NCI-H1417 treated with DMSO at 0.1 percent for 48 hours (cell line): ENCODE measurements at places on chromosomes 3 and 15.

- no peak for DNase-seq
Observed at GRCh38 chr15:83380682-83381081, 66.5 kb upstream of the SH3GL3 start.

DNA sequence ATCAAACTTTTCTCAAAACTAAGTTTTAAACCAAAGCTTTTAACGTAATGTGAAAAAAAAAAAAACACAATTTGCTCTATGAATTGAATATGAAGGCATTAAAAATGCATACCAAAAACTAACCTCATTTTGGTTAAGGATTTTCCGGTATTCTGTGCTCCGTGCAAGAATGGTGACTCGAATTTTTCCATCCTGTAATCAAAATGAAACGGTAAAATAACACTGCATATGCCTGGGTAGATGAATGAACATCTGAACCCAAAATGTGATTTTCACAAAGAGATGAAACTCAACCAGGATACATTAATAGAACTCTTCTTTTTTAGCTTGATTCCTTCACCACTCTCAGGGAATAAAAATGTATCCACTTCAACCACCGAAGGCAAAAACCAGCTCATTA is 26.2 kb downstream of the EOGT start:
- DNase-seq: no peak

DNA sequence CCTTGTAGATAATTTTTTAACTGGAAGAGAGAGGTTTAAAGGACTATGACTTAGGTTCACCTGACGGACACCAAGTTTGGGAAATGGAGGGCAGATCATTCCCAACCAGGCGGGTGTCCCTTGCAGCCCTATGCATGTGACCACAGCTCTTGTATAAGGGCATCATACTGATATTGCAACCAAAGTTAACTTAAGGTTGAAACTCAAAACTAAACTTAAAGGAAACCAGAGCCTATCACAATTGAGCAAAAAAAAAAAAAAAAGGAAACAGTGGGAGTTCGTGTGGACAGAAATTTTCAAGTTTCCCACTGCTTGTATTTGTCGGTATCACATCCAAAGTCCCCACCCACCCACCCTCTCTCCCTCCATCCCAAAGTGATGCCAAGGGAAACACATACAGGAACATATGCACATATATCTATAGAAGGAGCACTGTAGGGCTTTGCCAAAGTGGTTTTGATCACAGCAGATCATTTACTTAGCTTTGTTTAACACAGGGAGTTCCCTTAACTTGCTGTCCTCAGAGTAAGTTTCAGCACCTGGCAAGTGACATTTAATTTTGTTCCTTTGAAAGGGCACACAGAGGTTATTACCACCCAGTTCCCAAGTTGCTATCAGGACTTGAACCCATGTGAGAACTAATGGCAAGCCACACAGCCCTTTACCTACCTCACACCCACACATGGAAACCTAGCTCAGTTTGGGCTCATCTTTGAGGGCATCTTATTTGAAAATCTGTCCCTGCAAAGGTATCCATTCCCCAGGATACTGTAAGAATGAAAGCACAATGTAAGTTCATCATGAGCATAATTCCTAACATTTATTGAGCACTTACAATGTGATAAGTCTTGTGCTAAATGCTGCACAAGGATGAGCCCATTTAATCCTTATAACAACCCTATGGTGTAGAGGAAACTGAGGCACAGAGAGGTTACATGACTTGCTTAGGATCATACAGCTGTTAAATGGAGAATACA is 204.5 kb upstream of the CMC1 start:
- no peak for DNase-seq

- no peak for DNase-seq
Observed at GRCh38 chr3:23704298-23704697, 101.5 kb upstream of the UBE2E1 start.

GRCh38 chr3:154729741-154730140 is 299.8 kb upstream of the GPR149 start:
- DNase-seq: no peak

DNA sequence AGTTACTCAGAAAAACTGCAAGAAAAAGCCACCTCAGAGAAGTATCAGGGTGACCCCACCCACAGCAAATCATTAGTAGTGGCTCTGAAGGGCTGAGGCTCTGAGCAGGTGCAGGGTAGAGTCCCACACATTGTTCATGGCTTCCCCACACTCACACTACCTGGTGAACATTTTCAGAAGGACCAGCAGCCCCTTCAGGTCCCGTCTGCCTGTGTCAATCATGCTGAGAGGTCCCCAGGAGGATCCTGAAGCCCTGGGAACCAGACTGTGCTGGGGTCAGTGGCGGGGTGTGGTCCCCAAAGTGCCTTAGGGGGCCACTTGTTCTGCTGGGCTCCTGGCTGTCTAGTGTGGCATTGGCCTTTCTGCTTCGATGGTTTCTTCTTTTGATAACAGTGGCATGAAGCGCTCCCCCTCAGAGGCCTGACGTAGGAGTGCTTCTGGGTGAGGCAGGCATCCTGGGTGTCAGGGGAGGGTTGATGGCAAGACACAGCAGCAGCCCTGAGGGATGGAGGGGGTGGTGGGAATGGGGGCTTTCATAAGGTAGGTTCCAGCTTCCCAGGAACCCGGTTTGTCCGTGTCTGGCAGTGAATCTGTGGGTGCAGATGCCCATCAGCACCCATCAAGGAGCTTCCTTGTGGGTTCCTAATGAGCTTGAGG is 19.0 kb upstream of the FANCD2 start:
- DNase-seq: no peak

GRCh38 chr15:101437209-101437608 is 52.3 kb downstream of the PCSK6 start:
- no peak for DNase-seq

DNA sequence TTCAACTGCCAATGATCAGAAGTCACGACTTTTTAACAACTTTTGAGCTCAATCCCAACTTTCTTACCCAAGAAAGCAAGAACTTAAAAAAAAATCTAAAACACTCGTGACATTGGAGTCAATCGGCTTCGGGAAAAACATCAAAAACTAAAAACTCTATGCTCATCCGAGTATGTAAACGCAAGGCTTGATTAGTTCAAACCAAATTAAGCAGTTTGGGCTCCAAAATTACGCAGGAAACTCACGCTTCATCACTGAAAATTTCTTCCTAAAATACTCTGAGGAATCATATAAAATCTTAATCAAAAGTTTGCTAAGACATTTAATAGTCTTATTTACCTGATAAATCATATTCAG is 1.6 kb downstream of the TRA2B start:
- DNase-seq: no peak

GRCh38 chr3:41768363-41768762 is 193.5 kb downstream of the ULK4 start:
- no peak for DNase-seq

DNA sequence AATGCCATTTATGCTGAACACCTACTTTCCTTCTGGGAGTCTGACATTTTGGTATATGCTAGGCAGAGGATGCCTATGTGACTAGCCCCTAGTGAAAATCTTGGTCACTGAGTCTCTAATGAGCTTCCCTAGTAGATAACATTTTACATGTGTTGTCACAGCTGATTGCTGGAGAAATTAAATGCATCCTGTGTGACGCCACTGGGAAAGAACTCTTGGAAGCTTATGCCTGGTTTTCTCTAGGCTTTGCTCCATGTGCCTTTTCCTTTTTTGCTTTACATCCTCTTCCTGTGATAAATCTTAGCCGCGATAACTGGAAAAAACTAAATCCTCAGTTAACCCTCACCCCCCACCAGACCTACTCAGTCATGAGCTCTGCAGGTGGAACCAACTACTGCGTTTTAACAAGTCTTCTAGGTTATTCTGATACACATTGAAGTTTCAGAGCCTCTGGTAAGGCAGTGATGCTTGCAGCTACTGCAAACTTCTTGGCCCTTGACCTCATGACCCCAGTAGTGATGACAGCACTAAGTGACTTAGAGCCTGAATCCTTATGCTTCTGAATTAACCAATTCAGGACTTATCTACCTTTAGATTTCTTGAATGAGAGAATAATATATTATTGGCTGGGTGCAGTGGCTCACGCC is 292.4 kb upstream of the SOX14 start:
- DNase-seq: no peak

GRCh38 chr3:59981377-59981776 is 931.6 kb upstream of the CFAP20DC start:
- no peak for DNase-seq

GRCh38 chr3:56856752-56857151 is 55.0 kb upstream of the ARHGEF3 start:
- no peak for DNase-seq

GRCh38 chr3:71461114-71461513 is 122.4 kb downstream of the FOXP1 start:
- no peak for DNase-seq

DNA sequence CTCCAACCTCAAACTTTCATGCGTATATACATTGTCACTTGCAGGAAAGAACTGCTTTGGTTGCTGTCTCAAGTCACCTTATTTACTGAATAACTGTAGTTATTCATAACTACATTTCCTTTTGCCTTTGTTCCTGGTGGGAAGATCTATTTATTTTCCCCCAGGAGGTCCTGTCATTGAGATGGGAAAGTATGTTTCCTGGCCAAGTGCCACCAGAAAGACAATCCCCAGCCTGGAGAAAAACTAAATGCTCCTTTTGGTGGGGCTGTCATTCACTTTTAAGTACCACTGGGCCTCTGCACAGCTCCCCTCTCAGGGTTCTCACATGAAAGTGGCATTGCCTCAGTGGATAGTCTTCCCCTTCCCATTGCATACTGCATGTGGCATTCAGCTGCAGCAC is 59.8 kb downstream of the LRRC3B start:
- DNase-seq: no peak

DNA sequence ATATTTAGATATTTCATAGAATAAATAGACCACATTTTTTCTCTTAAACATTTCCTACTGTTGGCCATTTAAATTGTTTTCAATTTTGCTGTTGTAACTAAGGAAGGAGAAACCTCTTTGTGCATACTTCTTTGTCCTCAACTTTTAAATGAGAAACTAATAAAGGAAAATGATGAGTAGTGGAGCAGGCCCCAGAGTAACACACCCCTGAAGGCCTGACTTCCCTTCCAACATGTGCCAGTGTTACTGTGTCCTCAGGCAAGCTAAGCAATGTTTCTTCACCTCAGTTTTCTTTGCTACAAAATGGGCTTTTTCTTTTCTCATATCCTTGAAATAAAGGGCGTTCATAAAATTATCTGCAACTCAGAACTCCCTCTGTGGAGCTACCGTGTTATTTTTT is 53.7 kb downstream of the RPL22L1 start:
- DNase-seq: no peak

DNA sequence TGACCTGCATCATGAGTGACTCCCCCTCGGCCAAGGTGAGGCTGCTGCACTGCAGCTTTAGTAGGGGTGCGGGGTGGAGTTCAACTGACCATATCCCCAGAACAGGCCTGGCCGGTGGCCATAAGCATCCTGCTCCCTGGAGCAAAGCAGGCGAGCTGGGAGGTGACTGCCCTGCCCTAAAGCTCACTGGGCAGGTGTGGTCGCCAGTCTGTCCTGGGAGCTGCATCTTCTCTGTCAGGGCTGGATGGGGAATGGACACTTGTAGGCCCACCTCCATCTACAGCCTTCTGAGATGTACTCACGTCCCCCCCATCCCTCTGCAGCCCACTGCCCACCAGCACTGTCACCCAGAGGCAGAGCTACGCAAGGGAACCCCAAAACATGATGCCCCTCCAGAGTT is 14.5 kb downstream of the NBEAL2 start:
- DNase-seq: no peak

GRCh38 chr3:61571516-61572336 is 10.4 kb downstream of the PTPRG start:
- DNase-seq: no peak

GRCh38 chr3:157445857-157446256 is 9.2 kb downstream of the PTX3 start:
- DNase-seq: no peak

GRCh38 chr3:6248528-6248927 is 612.4 kb upstream of the GRM7 start:
- DNase-seq: no peak

DNA sequence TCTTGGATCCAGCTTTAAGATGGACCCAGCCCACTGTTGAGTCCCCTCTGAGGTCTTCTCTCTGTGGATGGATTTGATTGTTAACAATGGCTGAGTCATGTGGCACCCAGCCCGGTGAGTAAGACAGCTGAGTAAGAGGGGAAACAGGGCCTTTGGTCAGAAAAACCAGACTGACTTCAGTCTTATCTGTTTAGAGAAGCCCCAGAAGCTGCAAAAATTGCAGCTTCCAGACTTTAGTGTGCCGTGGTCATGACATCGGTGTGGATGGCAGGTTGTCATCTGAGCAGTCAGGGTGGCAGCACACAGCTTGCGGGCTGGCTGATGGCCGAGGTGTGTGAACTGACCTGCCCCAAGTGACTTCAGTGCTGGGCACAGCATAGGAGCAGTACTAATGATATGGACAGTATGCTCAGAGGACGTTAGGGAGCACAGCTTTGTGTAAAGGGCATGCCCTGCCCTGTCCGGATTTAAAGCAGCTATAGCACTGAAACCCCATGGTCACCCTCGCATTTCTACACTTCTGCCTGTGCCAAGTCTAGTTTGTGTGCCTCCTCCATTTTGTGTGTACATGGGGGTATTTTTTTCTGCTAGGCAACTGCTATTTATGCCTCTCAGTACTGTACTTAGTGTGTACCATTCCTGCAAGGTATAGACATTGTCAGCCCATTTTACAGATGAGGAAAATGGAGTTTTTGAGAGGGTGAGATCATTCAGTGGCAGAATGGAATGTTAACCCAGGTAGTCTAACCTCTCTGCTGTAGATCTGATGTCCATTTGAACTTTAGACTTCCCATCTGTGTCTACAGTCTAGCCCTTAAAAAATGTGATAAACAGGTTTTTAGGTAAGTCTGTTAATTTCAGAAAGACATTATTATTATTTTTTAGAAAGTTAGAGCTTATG is 44.4 kb downstream of the FLNB start:
- DNase-seq: no peak

DNA sequence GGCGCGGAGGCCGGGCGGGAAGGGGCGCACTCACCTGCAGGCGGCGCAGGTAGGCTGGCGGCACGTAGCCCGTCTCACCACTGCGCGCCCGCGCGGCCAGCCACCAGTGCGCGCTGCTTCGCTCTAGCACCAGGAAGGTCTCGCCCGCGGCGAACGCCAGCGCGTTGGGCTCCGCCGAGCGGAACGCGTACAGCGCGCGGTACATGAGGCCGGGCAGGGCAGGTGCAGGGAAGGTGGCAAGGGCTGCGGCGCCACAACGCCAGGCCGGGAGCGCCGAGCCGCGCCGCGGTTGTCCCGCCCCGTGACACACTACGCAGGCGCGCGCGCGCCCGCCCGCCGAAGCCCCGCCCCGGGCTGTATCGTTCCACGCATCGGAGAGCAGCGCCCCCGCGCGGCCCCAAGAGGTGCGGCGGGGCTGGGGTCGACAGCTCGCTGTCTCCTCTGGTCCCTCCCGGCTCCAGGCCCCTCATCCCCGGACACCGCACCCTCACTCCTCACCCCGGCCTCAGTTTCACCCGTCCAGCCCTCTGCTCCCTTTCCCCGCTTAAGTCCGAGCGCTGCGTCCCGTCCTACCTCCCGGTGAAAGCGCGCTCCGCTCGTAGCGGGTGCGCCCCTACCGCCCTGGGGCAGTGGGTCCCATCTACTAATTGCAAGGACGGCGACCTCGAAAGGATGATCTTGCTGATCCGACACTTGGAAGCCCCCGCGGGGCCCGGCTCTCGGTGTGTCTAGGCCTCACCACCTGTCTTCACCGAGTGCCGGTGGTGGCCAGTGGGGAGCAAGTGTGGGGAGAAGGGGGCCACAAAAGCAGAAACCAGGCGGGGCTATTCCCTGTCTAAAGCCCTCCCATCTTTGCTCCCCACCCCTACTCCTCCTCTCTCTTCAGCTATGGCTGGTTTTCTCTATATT is at the start of gene NCKIPSD:
TSS of gene NCKIPSD (minus strand) at position 313 of the 909 bp plus-strand sequence. CDS start at position 205, 108 bp downstream.
- DNase-seq: peak; percentile 49
